ENCODE measurements at places on chromosomes 6 and 20.

DNA sequence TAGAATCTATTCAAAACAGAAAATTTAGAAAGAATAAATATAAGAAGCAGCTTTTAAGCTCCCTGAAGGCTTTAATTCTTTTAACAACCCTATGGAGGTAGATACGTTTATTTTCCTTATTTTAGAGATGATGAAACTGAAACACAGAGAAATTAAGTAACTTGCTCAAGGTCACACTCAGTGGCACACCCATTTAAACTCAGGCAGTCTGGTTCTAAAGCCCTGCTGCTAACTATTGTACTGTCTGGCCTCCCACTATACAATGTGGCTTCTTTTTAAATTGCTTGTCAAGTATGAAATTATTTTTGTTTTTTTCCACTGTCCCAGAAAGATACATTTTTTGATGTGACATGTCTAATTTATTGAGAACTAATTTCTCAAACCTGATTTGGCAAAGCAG, 55.7 kb downstream of the FAM217A start:
- DNase-seq: no peak

- DNase-seq: no peak
Measured at GRCh38 chr20:60529149-60529548, 570.9 kb downstream of the CDH26 start.

DNA sequence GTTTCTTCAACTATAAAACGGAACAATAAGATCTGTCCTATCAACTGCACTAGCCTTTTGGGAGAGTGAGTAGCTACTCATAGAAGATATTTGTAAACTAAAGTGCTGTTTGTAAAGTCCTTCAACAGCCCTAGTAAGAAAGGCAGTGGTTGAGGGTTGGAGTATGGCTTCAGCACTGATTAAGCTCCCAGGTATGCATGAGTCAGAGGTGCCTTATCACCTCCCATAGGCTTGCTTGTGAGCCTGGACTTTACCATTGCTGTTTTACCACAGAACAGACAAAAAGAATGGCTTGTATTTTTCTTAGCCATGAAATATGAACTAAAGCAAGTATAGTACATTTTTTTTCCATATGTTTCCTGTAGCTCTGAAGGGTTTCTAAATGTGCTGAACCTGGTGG, 44.1 kb downstream of the SAMD3 start:
- peak; percentile 61 for DNase-seq

DNA sequence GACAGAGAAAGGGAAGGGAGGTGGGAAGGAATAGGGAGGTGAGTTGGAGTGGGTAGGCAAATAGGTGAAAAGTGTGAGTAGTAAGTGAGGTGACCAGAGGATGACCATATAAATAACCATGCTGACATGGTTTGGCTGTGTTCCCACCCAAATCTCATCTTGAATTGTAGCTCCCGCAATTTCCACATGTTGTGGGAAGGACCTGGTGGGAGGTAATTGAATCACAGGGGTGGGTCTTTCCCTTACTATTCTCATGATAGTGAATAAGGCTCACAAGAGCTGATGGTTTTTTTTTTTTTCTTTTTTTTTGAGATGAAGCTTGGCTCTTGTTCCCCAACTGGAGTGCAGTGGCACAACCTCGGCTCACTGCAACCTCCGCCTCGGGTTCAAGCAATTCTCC, 21.5 kb upstream of the SMIM13 start:
- no peak for DNase-seq

DNA sequence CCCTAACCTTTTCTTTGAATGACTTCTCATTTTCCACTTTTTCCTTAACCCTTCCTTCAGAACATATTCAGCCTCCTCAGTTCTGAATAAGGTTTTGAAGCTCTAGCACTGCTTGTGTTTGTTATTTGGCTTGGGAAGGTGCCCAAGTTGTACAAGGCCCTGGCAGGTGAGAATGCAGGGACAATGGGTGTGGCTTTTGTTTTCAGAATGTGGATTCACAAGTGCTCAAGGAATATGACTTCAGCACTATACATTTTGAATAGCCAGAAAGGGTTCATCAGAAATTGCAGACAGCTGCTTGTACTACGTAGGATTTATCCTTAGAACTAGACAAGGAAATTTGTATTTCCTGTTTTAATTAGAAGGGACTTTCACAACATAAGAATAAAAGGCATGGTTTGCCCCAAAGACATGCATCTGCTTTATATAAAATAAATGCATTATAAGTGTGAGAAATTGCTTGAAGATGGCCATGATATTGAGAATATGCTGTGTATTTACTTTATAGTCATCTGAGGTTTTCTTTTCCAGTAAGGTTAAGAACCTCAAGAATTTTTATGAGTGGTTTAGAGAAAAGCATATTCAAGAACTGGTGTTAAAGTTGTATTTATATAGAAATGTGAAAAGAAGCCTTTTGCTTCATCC, 29.3 kb upstream of the PRDM1 start:
- no peak for DNase-seq

DNA sequence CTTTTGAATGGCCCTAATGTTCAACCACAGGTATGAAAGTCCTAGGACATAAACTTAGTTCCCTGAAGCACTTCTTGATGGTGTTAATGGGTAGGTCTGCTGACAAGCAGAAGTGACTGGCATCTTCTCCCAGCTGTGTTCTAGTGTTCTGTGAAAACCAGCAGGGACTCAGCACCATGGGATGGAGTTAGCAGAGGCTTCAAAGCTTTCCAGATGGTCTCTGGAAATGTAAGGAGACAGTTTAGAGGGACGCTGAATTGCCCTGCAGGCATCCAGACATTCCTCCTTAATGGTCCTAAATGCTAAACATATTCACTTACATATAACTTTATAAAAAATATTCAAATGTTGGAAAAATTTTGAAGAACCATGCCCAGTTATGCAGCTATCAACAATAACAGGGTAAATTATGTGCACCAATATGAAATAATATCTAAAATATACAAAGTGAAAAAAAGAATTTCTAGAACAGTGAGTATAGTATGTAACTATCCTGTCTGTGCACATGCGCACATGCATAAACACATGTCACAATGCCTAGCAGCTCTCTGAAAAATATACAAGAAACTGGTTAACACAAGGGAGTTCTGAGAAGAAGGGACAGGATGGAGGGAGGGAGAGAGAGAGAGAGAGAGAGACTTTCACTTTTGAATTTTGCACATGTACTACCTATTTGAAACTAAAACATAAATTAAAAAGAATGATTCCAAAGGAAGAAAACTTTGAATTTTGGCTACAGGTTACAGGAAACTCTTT, 87.2 kb downstream of the PRDM1 start:
- no peak for DNase-seq

GRCh38 chr20:45366631-45367030, 3.7 kb downstream of the SYS1 start:
- no peak for DNase-seq

DNA sequence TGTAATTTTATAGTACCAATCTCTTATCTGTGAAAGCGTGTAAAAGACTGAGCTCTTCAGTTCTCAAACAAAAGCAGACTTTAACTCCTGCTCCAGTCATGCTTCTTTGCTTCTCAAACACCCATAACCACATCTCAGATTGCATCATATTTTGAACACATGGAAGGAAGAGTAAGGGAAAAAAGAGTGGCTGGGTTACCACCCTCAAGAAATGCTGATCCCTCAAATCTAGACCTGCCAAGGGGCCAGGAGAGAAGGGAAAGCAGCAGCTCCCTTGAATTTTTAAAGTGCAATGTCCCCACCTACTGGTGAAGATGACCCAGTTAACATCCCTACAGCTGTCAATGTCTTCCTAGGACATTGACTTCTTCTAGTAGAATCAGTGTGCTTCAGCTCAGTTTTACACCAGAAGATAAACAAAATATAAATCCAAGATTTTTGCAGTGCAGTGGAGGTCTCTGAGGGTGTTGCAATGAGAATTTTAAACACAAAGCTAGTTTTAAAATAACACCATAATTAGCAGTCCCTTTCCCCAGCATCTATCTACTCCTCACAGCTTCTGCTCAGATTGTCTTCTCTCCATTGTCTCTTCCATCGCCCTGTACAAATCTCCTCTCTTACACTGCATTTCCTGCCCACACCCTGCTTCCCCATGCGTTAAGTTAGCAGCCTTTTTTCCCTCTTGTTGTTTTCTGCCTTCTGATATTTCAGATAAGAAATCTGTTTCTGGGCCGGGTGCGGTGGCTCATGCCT, 22.6 kb upstream of the HLA-DQB2 start:
- peak; percentile 60 for DNase-seq

DNA sequence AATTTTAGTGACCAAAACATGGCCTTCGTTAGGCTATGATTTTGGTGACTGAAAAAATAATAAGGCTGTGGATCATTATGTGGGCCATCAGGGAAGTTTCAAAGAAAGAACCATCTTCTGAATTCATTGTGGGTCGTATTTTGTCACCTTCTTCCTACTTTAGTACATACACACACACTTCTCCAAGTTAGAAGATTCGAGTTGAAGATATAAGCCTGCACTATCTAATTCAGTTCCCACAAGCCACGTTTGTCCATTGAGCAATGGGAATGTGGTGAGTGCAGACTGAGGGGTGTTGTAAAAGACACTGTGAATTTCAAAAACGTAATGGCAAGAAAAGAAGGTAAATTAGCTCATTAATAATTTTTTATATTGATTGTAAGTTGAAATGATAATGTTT, 766.0 kb downstream of the KIF16B start:
- DNase-seq: no peak

- no peak for DNase-seq
Measured at GRCh38 chr6:90467546-90467945, 119.3 kb downstream of the MAP3K7 start.

DNA sequence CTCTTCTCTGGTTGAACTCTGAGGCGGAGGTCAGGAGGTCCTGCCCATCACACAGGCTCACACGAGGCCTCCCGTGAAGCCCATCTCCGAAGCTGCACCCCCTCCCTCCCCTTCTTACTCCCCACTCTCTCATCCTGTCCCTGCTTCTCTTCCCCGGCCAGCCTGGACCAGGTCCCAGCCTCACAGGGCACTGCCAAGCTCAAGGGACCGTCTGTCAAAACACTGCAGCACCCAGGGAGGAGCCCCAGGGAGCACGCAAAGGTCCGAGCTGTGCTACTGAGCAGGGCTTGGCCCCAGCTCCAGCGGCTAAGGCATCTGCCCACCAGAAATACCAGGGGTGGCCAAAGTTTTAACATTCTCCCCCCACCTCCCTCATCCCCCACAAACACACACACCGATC, 70.0 kb downstream of the PSMG4 start:
- DNase-seq: no peak

DNA sequence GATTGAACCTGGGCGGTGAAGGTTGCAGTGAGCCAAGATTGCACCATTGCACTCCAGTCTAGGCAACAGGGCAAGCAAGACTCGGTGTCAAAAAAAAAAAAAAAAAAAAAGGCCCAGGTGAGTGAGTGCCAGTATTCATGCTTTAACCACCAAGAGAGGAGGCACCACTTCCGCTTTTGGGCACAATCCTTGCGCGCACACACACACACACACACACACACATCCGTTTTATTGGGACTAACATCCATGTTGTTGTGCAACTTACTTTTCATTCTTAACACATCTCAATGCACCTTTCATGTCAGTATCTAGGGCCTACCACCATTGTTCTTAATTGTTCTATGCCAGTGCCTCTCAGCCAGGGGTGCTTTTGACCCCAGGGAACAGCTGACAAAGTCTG, 263.0 kb downstream of the CDC5L start:
- no peak for DNase-seq

GRCh38 chr6:166719019-166719418, 92.0 kb upstream of the RPS6KA2 start:
- no peak for DNase-seq

GRCh38 chr20:40632346-40632976, 56.6 kb downstream of the MAFB start:
- no peak for DNase-seq

DNA sequence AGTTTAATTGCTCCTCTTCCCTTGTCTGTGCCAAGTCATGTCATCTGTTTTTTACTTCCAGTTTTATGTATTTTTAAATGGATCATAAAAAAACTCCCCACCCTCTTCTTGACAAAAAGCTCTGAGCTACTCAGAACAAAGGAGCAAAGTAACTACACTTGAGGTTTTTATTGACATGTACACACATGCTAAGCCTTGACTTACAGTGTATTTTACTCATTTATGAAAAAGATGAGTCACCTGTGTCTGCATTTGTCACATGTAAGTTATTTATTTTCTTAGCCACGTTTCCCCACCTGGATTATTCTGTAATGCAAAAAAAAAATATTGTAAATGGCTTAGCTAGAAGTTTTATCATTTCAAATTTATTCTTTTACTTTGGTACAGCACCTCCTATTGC, 628.8 kb upstream of the SLC35B3 start:
- no peak for DNase-seq

- no peak for DNase-seq
Measured at GRCh38 chr6:110013386-110013785, 35.3 kb downstream of the GPR6 start.

- peak; percentile 55 for DNase-seq
Measured at GRCh38 chr6:132084811-132085509, 133.8 kb upstream of the CCN2 start.

- DNase-seq: no peak
Measured at GRCh38 chr6:105824732-105825131, 261.4 kb upstream of the PRDM1 start.

GRCh38 chr6:4322846-4323309, 187.5 kb upstream of the ECI2 start:
- no peak for DNase-seq

DNA sequence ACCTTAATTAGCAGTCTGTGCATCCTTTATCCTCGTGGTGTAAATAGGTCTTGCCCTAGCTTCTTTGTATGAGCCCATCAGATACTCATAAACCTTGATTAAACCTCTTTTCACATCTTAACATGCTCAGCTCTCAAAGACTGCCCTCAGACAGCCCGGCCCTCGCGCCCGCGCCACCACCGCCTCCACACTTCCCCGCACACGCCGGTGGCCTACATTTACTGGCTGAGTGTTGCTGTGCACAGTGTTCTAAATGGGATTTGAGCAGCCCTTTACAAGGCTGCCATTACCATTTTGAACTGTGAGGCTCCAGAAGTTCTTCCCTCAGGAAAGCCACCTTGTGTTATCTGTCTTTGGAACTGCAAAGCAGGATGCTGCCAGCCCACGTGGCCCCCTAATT, 63.0 kb upstream of the INSM1 start:
- no peak for DNase-seq

- no peak for DNase-seq
Measured at GRCh38 chr6:139625081-139625939, 250.9 kb upstream of the CITED2 start.

GRCh38 chr20:63855363-63856097, 5.8 kb upstream of the ABHD16B start:
- DNase-seq: no peak

DNA sequence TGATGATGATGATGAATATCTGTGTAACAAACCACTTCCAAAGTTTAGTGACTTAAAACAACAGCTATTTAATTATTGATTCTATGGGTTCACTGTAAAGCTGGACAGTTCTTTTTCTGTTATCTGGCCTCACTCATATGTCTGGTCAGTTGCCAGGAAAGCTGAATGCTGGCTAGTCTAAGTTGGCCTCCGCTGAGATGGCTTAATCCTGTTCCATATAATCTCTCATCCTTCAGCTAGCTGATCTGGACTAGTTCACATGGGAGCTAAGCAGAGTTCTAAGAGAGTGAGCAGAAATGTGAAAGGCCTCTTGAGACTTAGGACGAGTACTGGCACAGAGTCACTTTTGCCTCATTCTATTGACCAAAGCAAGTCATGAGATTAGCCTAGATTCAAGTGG, 334.7 kb upstream of the FLRT3 start:
- no peak for DNase-seq
